ENCODE measurements at places on chromosomes 3 and 15.
A peak's percentile ranks its signal among the peaks of the same experiment; 100 is the strongest.

GRCh38 chr3:130558366-130558765 lies 41.4 kb downstream of the COL6A6 start:
- no peak for DNase-seq

DNA sequence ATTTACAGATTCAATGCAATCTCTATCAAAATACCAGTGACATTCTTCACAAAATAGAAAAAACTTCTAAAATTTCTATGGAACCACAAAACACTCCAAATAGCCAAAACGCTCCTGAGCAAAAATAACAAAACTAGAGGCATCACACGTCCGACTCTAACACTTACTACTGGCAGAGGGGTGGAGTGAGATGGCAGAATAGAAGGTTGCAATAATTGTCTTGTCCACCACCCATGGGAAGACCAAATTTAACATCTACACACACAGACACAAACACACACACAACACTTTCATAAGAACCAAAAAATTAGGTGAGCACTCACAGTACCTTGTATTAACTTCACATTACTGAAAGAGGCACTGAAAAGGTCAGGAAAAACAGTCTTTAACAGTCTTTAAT lies 21.3 kb upstream of the KPNA4 start:
- no peak for DNase-seq

DNA sequence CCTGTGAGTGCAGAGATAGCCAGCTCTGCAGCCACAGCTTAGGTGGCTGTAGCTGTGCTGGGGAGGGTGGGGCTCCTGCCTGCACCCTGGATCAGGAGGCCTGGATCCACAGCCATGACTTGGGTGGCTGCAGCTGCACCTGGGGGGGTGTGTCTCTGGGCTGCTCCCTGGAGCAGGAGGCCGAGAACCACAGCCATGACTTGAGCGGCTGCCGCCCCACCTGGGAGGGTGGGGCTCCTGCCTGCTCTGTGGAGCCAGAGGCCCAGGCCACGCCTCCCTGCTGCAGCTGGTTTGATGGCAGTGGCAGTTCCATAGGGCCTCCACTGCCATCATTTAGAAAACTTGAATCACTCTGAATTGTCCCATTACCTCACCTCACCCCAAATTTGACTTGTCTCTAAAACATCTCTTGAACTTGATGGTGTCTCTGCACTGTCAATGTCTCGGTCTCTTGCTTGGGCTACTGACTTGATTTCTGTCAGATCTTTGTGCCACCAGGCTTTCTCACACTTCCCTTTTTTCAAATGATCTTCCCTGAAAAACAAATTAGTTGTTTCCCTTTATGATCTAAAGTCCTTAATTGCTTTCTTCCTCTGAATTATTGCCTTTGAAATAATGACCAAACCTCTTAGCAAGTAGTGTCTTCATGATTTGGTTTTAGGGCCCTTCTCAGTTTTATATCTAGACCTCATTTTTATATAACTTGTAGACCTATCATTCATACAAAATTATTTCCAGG lies 313.2 kb upstream of the MME start:
- DNase-seq, result no peak

DNA sequence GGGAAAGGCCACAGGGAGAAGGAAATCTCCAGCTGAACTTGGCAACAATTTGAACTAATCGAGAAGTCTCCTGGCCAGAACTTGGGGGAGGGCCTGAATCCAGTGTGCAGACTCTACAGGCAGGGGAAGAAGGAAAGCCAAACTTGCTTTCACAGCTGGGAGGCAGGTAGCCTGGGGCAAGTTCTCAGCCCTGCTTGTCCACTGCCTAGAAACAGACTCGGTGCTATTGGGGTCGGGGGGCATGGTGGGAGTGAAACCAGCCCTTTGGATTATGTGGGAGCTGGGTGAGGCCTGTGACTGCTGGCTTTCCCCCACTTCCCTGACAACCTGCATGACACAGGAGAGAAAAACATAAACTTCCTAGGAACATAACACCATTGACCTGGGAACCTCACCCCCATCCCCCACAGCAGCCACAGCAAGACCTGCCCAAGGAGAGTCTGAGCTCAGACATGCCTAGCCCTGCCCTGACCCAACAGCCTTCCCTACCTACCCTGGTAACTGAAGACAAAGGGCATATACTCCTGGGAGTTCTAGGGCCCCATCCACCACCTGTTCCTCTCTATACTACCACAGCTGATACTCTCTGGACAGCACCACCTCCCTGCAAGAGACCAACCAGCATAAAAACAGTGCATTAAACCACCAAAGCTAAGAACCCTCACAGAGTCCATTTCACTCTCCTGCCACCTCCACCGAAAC lies 103.7 kb upstream of the MNS1 start:
- peak; percentile 75 for DNase-seq

- no peak for DNase-seq
These were observed 835 bp downstream of the MEIS2 start for GRCh38 chr15:37099319-37100108.

- DNase-seq, result no peak
These were observed 618.2 kb upstream of the ZNF717 start for GRCh38 chr3:76403556-76403955.

GRCh38 chr15:62403164-62403809 lies 238.2 kb upstream of the C2CD4B start:
- no peak for DNase-seq

DNA sequence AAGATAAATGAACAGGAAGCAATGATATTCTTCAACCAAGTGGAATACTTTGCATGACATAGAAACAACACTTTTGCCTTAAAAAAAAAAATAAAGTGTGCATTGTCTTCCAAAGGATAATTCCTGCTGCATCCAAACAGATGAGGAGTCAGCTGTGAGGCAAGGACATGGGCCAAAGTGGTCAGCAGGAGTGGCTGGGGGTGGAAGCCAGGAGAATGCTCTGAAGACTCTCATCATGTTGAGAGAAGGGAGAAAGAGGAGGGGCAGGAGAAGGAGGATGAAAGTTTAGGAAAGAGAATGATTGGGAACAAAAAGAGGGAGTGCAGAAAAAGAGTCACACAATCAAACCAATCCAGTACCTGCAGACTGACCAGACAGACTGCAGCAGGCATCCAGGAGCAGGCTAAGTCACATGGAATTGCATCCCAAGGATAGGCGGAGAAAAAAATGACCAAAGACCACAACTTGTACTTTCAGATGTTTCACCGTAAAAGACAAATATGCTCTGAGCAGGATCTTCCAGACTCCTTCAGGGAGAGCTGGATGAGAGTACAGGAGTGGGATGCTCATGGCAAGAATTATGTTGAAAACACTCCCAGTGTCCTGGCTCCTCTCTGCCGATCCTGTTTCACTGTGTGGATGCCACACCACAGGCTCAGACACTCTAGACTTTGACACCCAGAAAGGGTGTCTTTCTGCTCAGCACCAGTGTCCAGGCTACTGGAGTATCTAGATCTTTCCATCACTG lies 11.9 kb downstream of the ABI3BP start:
- no peak for DNase-seq

DNA sequence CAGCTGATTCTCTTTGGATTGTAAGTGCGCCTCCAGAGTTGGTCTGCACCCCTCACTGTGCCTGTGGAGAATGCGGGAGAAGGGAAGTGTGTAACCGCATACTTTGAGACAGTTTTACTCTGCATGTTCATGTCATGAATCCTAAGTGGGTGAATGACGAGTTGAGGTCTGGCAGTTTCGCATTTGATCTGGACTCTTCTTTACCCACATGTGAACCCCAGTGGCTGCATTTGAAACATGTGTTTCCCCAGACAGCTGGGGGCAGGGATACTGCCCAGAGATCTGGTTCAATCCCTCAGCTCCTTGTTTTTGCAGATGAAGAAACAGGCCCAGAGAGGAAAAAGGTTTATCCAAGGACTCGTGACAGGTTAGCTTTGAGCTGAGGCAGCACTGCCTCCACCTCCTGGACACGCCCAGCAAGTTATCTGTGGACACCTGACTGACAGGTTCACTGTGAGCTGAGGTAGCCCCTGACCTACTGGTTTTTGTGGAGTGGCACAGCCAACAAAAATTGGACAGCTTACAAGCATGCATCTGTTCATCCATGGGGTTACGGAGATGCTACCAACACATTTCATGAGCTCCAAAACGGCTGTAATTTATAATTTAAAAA lies 207.3 kb downstream of the XXYLT1 start:
- no peak for DNase-seq

GRCh38 chr15:38308797-38309196 lies 56.2 kb downstream of the SPRED1 start:
- DNase-seq, result no peak
